ENCODE measurements at places on chromosomes 5 and 9. TPM values are rescaled to one million over a fixed set of nuclear protein-coding genes. Genes with fewer than 3 reads are reported as not detected.

TMEM38B gene
- 13.9 TPM for total RNA-seq

TAF11L10 gene
- total RNA-seq: not detected

TAF11L5 gene
- total RNA-seq: not detected

HMGCS1 gene
- 32.5 TPM for total RNA-seq

PCDHGB7 gene
- 0.25 TPM for total RNA-seq

PCDHGA3 gene
- not detected for total RNA-seq

HRCT1 gene
- not detected for total RNA-seq

POLE3 gene
- 64.2 TPM for total RNA-seq

BTNL8 gene
- not detected for total RNA-seq

ACSL6 gene
- total RNA-seq: 40.0 TPM

AK8 gene
- not detected for total RNA-seq

ANKH gene
- total RNA-seq: 160 TPM

FOXI1 gene
- total RNA-seq: not detected

GZMA gene
- total RNA-seq: 7.3 TPM

SCGB3A2 gene
- not detected for total RNA-seq

FST gene
- 0.36 TPM for total RNA-seq

GCNT1 gene
- 2.3 TPM for total RNA-seq

EGFLAM gene
- not detected for total RNA-seq

GMCL2 gene
- total RNA-seq: 0.14 TPM

CXCL14 gene
- not detected for total RNA-seq

GPR151 gene
- not detected for total RNA-seq

AFAP1L1 gene
- total RNA-seq: 0.13 TPM

PCDHB2 gene
- total RNA-seq: not detected

CER1 gene
- total RNA-seq: not detected

FUT7 gene
- total RNA-seq: not detected

DIRAS2 gene
- not detected for total RNA-seq

C9orf50 gene
- not detected for total RNA-seq

CDKN2B gene
- total RNA-seq: not detected

UQCRQ gene
- 101 TPM for total RNA-seq

SPATA9 gene
- total RNA-seq: not detected

ZNF883 gene
- 2.7 TPM for total RNA-seq

IL13 gene
- total RNA-seq: 0.31 TPM

Measured in naive thymus-derived CD8-positive, alpha-beta T cell (primary cell).